Spinal cord (tissue), 10 donors: ENCODE measurements at places on chromosomes 3 and 15.

GRCh38 chr3:81558106-81558505, 203.3 kb downstream of the GBE1 start:
- H3K4me3 ChIP-seq, result no peak overlapping the region
- H3K27ac ChIP-seq, result no peak overlapping the region
- no peak for DNase-seq
- no peaks in the 10 kb centered on the region for H3K27me3 ChIP-seq
- no peaks in the 10 kb centered on the region for H3K4me1 ChIP-seq

GRCh38 chr3:87895983-87896382, 162.8 kb downstream of the CGGBP1 start:
- H3K27ac ChIP-seq, result no peak overlapping the region
- no peaks in the 10 kb centered on the region for H3K27me3 ChIP-seq
- no peak for DNase-seq
- H3K4me3 ChIP-seq, result no peak overlapping the region
- H3K36me3 ChIP-seq, result no peaks in the 10 kb centered on the region

DNA sequence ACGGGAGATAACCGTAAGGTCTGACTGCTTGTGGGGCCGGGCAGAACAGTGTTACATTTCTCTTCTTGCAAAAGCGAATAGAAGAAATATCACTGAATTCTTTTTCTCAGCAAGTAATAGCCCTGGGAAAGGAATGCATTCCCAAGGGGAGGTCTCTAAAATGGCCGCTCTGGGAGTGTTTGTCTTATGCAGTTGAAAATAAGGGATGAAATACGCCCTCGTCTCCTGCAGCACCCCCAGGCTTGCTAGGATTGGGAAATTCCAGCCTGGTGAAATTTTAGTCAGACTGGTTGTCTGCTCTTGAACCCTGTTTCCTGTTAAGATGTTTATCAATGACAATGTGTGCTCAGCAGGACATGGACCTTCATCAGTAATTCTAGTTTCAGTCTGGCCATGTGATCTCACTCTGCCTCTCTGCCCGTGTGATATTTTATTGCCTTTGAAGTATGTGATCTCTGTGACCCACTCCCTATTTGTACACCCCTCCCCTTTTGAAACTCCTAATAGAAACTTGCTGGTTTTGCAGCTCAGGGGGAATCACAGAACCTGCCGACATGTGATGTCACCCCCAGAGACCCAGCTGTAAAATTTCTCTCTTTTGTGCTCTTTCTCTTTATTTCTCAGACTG, 715.6 kb downstream of the ROBO1 start:
- no peaks in the 10 kb centered on the region for H3K4me1 ChIP-seq
- no peak overlapping the region for H3K27ac ChIP-seq
- H3K4me3 ChIP-seq, result no peak overlapping the region
- DNase-seq, result no peak
- no peaks in the 10 kb centered on the region for H3K27me3 ChIP-seq

DNA sequence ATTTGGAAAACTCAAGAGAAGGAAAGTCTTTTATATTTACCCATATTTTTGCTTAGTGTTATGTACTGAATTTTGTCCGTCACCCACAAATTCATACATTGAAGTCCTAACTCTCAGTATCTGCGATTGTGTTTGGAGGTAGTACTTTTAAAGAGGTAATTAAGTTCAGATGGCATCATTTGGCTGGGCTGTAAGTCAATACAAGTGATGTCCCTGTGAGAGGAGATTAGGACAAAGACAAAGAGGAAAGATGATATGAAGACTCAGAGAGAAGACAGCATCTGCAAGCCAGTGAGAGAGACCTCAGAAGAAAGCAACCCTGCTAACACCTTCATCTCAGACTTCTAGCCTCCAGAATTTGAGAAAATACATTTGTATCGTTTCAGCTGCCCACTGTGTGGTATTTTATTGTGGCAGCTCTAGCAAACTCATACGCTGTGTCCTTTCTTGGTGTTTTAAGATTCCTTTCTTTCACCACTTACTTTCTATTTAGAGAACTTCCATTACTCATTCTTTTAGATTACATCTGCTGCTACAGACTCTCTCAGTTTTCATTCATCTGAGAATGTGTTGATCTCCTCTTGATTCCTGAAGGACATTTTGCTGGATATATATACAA, 17.0 kb downstream of the LRCH3 start:
- DNase-seq, result no peak
- no peak overlapping the region for H3K4me3 ChIP-seq
- peak overlapping the region; percentile 40 for H3K27ac ChIP-seq

DNA sequence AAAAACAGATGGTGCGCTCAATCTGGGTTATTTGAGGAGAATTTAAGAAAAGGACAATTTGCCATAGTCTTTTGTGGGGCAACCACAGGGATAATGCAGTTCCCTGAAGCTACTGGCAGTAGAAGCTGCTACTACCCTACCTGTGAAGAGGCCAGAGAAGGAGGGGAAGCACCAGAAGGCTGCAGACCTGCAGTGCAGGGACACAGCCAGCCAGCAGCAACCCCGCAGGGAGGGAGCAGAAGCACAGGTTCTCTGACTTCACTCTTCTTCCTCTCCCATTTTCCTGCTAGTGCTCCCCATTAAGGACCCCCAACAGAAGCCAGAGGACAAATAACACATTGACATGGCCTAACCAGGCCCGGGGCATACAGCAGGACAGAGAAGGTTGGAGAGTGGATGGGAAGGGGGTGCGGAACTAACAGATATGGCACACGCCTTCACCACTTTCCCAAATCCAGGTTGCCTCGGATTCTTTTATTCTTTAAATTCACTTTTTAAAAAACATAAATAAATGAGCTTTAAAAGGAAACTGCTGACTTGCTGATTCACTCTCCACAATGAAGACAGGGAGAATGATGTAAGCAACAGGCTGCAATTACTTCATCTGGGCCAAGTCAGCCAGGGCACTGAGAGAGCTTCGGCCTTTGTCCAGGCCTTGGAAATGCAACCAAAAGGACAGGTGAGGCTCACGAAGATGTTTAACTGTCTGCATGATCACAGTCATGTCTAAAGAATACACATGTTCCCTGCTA, 30.1 kb downstream of the POPDC2 start:
- H3K4me3 ChIP-seq, result no peak overlapping the region
- no peaks in the 10 kb centered on the region for H3K4me1 ChIP-seq
- no peak for DNase-seq
- H3K27ac ChIP-seq, result no peak overlapping the region
- no peaks in the 10 kb centered on the region for H3K36me3 ChIP-seq
- H3K27me3 ChIP-seq, result no peaks in the 10 kb centered on the region

- H3K27ac ChIP-seq, result no peak overlapping the region
- H3K36me3 ChIP-seq, result no peaks in the 10 kb centered on the region
- no peak overlapping the region for H3K4me3 ChIP-seq
- DNase-seq, result no peak
Observed at GRCh38 chr3:123695731-123696640, 111.1 kb upstream of the HACD2 start.
